ENCODE measurements at places on chromosomes 7 and 10. TPM values are rescaled to one million over a fixed set of nuclear protein-coding genes. Genes with fewer than 3 reads are reported as not detected.

Gene ZNF365
- 0.82 TPM for total RNA-seq

Gene NME8
- total RNA-seq, result not detected

Gene CPA5
- not detected for total RNA-seq

Gene TFEC
- not detected for total RNA-seq

Gene FAM25A
- total RNA-seq, result not detected

Gene FLNC
- 4.7 TPM for total RNA-seq

Gene PLXNA4
- total RNA-seq, result 1.1 TPM

Gene ADGRA1
- 0.24 TPM for total RNA-seq

Gene GBX1
- not detected for total RNA-seq

Gene ABCC2
- 138 TPM for total RNA-seq

Gene NKX1-2
- 0.06 TPM for total RNA-seq

Gene CACNA2D1
- 10.2 TPM for total RNA-seq

Gene LRRC18
- total RNA-seq, result not detected

Gene RGR
- total RNA-seq, result not detected
